Effector CD8-positive, alpha-beta T cell (primary cell): ENCODE measurements at places on chromosomes 4 and X.

DNA sequence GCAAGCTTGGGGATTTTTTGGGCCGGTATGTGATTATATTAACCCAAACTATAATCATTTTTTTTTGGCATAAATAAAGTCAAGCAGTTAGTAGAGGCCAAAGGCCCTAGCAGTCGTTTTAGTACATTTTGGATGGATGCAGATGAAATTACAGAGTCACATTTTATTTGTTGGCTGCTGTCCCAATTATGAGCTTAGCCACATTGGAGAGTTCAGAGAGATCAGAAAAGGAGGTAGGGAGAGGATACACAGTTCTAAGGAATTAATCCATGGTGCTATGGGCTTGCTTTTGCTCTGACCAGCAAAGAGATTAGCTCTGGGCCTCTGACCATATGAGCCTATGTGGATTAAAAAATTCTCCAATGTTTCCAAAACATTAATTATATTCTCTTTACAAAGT lies 395.1 kb downstream of the RAPGEF2 start:
- DNase-seq, result no peak

GRCh38 chr4:106080376-106080775 lies 185.1 kb downstream of the NPNT start:
- DNase-seq, result no peak

GRCh38 chrX:87064502-87064901 lies 453.1 kb upstream of the KLHL4 start:
- DNase-seq, result no peak

- no peak for DNase-seq
These were observed 20.9 kb downstream of the RGS12 start for GRCh38 chr4:3313556-3314228.

GRCh38 chr4:95265814-95266740 lies 282.7 kb downstream of the UNC5C start:
- DNase-seq, result no peak

GRCh38 chr4:123924536-123924935 lies 527.9 kb downstream of the SPRY1 start:
- DNase-seq, result no peak

- DNase-seq, result no peak
These were observed 527.2 kb upstream of the PRKX start for GRCh38 chrX:4240541-4241194.

GRCh38 chrX:370244-370962 lies 16.3 kb downstream of the PPP2R3B start:
- DNase-seq, result no peak

GRCh38 chr4:112633477-112634235 lies 3.1 kb downstream of the ZGRF1 start:
- no peak for DNase-seq

GRCh38 chr4:186169945-186170802 lies 21.2 kb upstream of the CYP4V2 start:
- DNase-seq, result no peak

DNA sequence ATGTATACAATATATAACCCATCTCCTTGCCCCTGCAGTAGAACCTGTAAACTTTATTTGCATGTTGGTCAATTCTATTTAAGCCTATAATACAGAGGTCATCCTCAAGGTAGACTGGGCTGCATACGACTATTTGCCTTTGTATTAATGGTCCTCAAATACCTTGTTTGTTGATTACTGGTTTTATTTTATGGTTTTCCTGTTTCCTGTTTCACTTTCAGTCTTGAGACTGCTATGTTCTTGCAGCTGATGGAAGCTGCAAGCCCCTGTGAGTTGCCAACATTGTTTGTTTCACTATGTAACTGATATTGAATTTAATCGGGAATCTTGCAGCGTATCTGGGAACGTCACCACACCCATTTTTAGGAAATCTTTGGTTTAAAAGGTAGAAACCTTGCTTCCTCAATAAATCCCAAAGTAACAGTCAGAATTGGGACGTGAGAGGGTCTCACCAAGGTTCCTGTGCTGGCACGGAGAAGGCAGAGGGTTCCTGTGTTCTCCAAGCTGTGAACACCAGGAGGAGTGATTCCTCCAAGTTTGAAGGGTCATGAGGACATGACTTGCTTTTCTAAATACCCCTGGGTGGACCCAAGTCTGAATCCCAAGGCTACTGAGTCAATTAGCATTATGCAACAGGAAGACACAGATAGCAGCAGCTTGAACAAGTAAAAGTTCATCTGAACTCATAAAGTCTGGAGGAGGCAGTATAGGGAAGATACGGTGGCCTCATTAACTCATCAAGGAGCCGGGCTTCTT lies 110.6 kb upstream of the PNPLA4 start:
- no peak for DNase-seq

- DNase-seq, result no peak
These were observed 401.3 kb upstream of the NDST4 start for GRCh38 chr4:115514675-115515074.

DNA sequence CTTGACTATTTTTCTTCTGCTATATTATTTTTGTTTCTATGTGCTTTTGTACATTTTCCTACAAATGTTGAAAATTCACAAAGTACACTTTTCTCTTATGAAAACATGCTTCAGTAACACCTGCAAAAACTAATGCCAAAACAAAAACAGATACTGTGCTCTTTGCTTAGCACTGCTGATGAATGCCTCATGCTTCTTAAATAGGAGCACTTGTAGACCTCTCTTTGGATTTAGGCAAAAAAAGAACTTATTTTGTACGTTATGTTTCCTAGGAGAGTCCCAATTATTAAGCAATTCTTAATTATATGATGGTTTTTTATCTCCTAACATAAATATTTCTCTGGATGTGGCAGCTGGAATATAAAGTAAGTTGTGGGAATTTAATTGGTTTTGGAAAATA lies 285.0 kb upstream of the ARSJ start:
- no peak for DNase-seq

GRCh38 chrX:143363419-143363818 lies 153.9 kb downstream of the SPANXN3 start:
- no peak for DNase-seq

GRCh38 chr4:185513489-185514181 lies 21.7 kb downstream of the PDLIM3 start:
- no peak for DNase-seq
